ENCODE measurements at places on chromosomes 1 and 21.

DNA sequence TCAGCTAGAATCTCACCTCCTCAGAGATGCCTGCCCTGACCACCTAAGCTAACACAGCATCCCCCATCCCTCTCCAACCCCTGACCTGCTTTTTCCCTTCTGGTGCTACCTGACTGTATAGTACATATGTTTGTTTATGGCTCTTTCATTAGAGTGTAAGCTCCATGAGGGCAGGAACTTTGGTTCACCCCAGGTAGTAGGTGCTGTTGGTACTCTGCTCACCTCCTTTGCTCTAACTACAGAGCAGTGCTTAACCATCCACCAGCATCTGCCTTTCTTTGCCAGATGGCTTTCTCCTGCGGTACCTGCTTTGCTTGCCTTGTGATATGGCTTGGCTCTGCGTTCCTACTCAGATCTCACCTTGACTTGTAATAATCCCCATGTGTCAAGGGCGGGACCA, 18.7 kb upstream of the BLACAT1 start:
- no peak for DNase-seq

DNA sequence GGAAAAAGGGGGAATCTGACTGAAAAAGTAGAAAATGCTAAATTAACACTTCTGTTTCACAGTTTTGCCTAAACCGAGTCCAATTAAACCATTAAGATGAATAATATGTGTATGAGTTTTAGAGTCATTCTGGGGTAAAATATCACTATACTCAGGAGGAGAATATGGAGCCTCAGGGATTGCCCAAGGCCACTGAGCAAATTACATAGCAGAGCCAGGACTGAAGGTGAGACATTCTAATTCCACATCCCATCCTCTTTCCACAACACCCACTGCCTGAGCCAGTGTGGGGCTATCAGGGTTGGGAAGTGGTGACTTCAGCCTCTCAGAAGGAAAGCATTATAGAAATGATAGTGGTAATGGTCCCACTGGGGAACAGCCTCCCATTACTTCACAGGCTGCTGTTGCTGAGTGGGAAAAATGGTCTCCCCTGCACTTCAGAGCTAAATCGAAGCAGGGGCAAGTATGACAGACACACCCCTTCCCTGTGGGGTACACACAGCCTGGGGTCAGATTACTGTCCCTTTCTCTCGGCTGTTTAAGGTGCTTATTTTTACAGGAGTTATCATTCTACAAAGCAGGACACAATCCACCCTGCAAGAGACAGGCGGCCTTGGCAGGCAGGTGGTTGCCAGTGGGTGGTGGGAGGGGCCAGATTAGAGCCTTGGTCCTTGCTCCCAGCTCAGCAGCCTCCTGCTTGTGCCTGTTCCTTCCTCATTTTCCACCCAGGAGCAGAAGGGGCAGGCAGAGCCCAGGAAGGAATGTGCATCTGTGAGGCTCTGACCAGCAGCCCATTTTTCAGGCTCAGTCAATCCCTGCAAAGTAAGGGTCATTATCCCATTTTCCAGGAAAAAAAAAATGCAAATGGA, 9.5 kb upstream of the BCAR3 start:
- DNase-seq: no peak

DNA sequence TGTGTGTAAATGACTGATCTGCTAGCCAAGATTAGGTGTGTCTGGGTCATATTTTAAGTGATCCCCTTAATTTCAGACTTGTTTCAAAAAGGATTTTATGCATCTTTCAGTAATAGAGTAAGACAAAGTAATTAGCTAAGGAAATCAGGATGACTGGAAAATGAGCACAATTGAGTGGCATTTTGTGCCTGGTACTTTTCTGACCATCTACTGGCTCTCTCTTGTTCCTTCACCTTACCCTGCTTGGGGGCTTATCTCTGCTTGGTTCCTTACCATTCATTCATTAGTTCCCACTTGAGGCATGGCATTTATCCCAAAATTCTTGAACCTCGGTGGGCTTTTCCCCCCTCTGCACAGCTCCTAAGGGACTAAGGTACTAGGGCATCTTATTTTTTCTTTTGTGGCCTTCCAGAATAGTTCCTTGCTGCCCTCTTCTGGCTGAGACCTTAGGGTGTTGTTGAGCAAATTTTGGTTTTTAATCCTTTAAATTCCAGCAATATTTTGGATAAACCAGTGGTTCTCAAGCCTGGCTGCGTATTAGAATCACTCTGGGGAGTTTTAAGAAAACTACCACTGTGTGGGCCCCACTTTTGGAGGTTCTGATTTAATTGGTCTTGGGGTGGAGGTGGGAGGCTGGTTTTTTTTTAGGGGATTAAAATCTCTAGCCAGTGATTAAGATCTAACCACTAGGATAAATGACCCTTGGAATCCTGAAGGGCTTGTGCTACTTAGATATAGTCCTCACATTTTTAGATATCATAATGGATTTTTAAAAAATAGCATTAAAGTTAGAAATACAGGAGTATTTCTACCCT, 50.8 kb downstream of the HS2ST1 start:
- no peak for DNase-seq

- DNase-seq: no peak
Measured at GRCh38 chr1:59978511-59978910, 51.9 kb upstream of the CYP2J2 start.

GRCh38 chr1:201468501-201468843, 516 bp downstream of the PHLDA3 start:
- no peak for DNase-seq

- no peak for DNase-seq
Measured at GRCh38 chr1:111249960-111250359, 22.4 kb downstream of the CHI3L2 start.

DNA sequence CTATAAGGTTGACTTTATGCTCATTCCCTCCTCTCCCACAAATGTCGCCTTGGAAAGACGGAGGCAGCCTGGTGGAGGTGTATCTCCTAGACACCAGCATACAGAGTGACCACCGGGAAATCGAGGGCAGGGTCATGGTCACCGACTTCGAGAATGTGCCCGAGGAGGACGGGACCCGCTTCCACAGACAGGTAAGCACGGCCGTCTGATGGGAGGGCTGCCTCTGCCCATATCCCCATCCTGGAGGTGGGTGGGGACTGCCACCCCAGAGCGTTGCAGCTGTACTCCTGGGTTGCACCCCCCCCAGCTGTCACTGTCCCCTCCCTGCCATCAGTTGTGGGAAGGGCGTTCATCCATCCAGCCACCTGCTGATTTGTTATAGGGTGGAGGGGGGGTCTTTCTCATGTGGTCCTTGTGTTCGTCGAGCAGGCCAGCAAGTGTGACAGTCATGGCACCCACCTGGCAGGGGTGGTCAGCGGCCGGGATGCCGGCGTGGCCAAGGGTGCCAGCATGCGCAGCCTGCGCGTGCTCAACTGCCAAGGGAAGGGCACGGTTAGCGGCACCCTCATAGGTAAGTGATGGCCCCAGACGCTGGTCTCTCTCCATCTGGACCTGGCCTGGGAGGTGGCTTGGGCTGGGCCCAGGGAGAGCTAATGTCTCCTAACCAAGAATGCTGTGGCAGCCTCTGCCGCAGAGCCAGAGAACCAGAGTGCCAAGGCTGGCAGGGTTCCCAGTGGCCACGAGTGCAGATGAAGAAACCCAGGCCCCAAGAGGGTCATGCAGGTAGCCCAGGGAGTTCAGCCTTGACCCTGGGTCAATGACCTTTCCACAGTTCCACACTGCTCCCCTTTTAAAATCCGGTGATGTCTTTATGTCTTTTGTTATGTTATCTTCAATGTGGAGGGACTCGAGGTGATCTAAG, 13.1 kb downstream of the PCSK9 start:
- no peak for DNase-seq

DNA sequence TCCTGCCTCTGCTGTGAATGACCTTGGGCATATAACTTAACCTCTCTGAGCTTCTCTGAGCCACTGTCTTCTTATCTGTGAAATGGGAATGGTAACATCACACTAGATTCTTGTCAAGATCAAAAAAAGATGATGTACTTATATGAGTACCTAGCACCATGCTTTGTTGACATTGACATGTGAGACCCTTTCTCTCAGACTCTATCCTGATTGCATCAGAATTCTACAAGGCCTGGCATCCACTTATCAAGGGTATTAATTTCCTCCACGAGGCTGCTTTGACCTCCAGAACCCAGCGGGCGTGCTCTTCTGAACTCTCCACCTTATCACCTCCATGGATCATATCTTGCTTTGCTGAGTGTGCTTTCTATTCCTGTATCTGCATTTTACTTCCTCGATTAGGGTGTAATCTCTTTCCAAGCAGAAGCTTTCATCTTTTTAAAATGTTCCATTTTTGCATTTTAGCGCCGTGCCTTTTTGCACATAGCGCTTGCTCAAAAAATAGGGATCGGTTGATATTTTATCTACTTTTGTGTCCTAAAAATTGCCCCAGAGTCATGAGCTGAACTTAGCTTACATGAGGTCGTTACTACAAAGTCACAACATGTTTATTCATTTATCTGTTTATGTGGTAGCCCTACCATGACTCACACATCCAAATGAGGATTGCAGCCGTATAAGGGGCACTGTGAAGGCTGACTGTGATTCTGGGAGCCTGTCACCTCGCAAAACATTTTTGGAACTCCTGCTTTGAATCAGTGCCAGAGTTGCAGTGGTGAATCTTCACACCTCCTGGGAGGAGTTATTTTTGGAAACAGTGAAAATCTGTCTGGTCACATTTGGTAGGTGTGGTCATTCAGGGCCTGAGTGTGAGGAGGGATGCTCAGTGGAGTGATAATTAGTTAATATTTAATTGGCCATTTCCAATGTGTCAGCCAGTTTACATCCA, 63.2 kb downstream of the IER5 start:
- DNase-seq: no peak

- no peak for DNase-seq
Measured at GRCh38 chr1:45753248-45754037, 3.0 kb upstream of the IPP start.
